ENCODE measurements at places on chromosomes 5 and 9.

DNA sequence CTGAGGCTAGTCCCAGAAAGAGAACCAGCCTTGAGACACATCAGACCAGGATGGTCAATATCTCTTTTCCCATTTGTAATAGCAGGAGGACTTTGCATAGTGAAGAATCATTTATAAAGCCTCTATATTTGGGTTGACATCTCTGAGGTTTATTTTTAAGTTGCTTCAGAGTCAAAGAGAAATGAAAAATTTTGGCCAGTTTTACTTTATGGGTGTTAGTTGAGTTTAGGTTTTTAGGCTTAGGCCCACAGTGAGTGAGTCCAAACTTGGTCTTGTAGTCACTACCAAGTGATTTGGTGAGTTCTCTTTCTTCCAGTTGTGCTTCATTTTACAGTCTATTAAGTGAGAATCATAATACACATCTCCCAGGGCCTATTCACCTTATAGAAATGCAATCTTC lies 5.3 kb upstream of the MEF2C start:
- no peak for DNase-seq

- no peak for DNase-seq
These were observed 115.0 kb upstream of the CACNA1B start for GRCh38 chr9:137762414-137763061.

GRCh38 chr5:37926732-37927131 lies 86.9 kb upstream of the GDNF start:
- DNase-seq, result no peak

- DNase-seq, result no peak
These were observed 271.0 kb upstream of the RIOK2 start for GRCh38 chr5:97454015-97454414.

- DNase-seq, result no peak
These were observed 177.5 kb downstream of the EBF1 start for GRCh38 chr5:158922263-158922592.

DNA sequence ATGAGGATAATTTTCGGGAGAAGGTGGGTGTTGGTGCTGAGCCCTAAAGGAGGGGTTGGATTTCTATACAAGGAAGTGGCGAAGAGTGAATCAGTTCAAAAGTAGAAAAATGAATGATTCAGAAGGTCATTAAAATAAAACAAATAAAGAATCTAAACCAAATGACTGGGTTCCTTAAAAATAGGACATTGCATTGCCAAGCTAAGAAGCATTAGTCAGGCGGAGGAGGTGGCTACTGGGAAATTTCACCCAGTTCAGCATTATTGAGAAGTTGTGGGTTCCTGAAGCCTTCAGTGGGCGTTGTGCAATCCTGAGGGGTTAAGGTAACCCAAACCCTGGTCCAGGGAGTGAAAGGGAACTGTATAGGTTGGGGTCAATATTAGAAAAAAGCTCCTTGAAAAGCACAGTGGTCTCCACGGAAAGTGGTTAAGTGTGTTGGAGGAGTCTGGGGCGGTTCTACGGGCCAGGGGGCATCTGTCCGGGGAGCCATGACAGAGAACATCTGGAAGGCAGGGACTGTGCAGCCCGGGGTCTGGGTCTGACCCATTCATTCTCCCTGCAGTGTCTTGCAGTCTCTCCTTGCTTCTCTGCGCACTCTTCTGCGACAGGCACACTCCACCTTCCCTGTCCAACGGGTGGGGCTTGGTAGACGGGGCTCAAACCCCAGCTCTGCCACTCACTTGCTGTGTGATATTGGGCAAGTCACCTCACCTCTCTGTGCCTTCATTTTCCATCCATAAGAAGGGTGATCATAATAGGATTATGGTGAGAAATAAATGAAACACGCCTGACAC lies 27.6 kb upstream of the DUSP1 start:
- peak; percentile 55 for DNase-seq

Data from urothelium cell line (cell line).